Urothelium cell line (cell line): ENCODE measurements at places on chromosomes 2 and 18.

DNA sequence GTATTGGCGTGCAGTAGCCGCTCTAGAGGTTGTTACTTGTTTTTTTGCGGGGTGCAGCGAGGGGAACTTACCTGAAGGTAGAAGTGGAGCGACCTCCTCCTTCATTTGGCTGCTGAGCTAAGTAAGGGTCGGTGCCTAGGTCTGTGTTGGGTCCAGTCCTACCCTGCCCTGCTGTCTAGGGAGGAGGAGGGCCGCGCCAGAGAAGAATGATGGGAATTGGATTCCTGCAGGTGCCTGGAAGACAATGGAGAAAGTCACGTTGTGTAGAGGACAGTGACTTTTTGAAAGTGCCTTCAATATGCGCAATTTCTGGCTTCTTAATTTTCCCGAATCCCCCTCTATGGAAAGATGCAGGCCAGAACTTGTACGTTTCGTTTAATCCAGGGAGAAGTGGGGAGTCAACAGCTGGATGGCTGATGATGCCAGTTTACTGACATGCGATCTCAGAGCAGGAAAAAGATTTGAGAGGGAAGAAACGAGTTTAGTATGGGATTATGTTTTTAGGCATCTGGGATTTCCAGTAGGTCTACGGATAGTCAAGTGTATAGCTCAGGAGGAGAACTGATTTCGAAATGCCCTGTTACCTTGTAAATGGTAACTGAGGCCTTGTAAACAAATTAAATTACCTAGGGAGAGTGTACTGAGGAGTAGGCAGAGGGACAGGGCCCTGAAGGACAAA, 653 bp downstream of the MRPS9 start:
- DNase-seq = peak; percentile 11

DNA sequence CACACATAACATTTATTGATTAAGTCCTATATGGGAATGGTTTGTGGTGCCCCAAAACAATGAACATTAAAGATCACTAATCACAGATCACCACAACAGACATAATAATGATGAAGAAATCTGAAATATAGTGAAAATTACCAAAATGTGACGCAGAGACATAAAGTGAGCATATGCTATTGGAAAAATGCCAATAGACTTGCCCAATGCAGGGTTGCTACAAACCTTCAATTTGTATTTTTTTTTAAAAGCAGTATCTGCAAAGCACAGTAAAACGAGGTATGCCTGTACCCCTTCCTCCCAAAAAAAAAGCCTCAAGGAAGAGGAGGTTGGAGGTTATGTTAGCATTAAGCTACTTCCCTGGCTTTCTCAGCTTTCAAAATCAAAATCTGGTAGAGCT, 131.1 kb downstream of the RBMS1 start:
- DNase-seq = no peak

DNA sequence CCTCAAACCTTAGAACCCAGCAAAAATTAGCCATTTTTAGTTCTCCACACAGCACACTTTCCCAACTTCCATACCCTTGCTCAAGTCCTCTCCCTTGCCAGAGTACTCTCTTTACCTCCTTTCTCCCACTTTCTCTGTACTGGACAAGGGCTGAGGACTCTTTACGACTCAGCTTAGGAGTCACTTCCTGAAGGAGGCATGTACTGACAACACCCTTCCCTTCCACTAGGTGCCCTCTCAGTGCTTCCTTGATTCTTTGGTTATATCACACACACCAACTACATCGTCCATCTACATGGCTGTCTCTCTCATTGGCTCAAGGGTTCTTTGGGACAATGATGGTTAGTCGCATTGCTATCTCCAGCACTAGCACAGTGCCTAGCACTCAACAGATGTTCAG, 5.2 kb upstream of the C18orf63 start:
- DNase-seq = peak; percentile 47

DNA sequence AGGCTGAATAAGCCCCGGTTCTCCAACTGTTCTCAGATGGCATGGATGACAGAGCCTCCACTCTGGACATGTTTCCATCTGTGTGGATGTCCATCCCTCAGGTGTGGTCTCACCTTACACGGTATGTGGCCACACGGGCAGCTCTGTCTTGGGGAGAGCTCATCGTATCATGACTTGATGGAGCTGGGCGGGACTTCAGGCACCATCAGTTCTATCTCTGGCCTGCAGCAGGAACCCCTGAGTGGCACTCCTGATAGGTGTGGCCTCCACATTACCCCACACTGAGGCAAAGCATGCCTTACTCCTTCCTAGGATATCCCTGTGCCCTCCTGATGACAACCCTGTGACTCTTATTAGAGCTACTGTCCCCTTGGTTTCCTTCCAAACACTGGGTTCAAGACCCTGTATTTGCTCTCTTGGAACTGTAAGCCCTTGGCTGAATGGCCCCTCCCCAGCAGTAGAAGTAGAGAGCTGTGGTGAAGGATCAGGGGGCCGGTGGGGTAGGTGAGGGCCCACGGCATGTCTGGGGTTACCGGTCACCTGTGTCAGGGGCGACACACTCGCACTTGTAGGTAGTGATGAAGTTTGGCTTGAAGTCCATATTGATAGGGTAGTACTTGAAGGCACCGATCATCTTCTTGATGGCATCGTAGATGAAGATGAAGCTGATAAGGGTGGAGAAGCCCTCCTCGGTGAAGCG, 48.2 kb downstream of the MTHFD2 start:
- DNase-seq = no peak

GRCh38 chr2:218245214-218245613, 15.6 kb upstream of the GPBAR1 start:
- no peak for DNase-seq

DNA sequence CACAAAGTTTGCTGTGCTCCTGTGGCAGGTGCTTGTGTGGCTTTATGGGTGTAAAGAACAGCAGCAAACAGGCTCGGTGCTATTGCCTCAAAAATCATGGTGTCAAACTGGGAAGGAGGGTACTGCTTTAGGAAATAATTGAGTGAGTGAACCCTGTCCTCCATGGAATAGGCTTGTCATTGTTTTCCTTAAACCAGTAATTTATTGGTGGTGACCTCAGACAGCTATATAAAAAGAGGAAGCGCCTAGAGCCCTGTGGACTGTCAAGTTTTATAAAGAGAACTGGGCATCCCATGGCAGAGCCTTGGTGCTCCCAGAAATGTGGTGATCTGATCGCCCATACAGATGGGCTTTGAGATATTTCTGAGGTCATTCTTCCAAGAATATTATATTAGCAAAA, 4.7 kb upstream of the CXCR4 start:
- no peak for DNase-seq

DNA sequence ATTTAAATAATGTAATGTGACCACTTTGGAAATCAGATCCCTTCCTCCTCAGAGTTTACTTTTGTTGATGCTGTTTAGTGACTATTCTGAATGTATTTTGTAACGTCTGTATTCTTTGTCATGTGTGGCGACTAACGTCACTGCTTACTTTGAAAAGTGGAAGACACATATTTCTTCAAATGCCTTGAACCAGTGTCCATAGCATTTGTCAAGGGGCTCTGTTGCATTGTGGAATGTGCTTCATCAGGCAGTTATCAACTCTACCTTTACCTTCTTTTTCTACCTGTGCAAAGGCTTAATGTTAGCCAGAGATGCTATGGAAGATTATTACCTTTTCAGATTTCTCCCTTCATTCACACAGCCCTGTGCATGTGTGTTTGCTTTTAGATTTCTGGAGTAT, 162.4 kb downstream of the ZNF407 start:
- no peak for DNase-seq

DNA sequence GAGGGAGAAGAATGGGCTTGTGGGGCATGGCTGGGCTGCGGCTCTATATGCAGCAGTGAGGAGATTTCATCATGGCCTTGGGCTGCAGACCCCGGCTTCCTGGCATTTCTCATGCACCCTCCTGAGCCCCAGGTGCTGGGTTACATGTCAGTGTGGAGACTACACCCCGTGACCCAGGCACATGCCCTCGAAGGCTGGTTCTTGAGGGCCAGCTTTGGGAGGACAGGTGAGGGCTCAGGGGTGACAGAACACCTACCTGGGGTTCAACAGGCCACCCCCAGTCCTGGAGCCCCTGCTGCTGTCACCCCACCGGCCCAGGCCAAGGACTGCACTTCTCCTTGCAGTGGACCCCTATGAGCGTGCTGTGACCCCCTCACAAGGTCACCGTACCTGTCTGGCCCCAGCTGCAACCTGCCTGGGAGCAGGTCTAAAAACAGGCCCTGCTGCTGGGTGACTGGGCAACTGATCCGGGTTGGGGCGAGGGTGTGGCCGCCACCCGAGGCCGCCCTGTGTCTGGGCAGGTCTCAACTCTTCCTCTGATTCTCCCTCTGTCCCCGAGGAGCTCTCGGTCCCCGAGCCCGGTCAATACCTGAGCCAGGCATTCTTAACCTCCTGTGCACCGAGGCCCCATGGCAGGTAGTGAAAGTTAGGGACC, 94.8 kb upstream of the OTOS start:
- no peak for DNase-seq

- DNase-seq = no peak
Observed at GRCh38 chr2:30541680-30542079, 94.6 kb downstream of the LCLAT1 start.

DNA sequence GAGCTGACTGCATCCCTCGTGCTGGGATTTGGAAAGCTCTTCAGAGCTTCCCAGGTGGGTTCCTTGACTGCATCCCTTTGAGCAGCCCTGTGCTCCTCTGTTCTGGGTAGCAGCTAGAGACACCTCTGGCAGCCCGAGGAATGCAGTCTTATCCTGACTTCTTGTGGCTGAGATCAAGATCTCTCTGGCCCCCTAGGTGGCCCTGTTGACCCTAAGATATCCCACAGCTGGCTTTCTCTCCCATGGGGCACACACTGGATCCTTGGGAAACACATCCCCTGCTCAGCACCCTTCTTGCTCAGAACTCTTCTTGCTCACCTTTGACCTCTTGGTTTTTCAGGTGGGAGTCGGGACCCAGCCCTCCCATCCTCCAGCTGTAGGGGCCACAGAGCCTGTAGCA, 237.2 kb downstream of the TSN start:
- DNase-seq = no peak

GRCh38 chr2:210252699-210253606, 27.7 kb upstream of the ACADL start:
- DNase-seq = no peak

GRCh38 chr2:98773907-98774306, 43.0 kb upstream of the MGAT4A start:
- DNase-seq = no peak

GRCh38 chr18:39681061-39681460, 2115.5 kb upstream of the CELF4 start:
- no peak for DNase-seq

DNA sequence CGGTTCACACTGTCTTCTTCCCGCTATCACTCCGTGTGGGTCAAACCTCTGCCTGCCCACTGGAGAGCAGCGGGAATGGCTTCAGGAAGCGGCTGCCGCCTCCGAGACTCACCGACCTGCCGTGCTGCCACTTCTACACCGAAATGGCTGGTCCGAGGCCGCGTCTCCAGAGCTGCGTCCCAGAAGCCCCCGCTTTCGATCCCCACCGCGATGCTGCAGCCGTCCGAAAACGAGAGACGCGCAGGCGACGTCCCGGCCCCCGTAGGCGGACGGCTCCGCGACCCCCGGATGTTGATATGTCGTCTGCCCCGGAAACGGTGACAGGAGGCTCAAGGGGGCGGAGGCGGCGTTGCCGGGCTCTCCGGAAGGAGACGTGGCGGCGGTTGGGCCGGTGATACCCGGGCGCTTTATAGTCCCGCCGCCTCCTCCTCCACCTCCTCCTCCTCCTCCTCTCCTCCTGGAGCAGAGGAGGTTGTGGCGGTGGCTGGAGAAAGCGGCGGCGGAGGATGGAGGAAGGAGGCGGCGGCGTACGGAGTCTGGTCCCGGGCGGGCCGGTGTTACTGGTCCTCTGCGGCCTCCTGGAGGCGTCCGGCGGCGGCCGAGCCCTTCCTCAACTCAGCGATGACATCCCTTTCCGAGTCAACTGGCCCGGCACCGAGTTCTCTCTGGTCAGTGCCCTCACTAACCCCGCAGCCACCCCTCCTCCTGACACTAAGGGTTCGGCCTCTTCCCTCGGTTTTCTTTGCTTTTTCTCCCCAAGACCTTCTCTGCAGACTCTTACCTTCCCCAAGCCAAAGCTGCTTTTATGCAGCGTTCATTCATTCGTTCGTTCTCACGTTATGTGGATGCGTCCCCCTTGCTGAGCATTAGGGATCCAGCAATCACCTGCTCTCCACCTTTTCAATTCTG, at the start of the genes ASB3 and ERLEC1:
TSS of gene ASB3 (minus strand) at position 249 of the 909 bp plus-strand sequence. CDS start 21,381 bp downstream, outside the sequence.
TSS of gene ERLEC1 (plus strand) at position 340 of the 909 bp plus-strand sequence. CDS start at position 507, 167 bp downstream.
- peak; percentile 95 for DNase-seq

DNA sequence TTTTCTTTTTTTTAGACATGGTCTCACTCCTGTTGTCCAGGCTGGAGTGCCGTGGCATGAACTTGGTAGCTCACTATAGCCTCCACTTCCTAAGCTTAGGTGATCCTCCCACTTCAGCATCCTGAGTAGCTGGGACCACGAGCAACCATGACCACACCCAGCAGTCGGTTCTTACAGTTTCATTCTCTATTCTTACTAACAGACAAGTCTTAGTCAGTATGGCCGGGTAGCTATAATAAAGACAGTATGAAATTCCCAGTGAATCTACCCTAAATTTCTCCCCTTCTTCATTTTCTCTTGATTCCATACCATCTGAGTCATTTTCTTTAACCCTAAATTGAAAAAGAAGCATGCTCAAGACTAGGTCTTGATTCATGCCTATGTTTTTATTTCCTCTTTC, 775.3 kb upstream of the NRXN1 start:
- no peak for DNase-seq

GRCh38 chr18:79438089-79438897, 42.6 kb downstream of the NFATC1 start:
- no peak for DNase-seq
